ENCODE measurements at places on chromosomes 4 and X.

GRCh38 chr4:8289956-8290700 lies 20.6 kb downstream of the HTRA3 start:
- no peak for DNase-seq

GRCh38 chr4:139761461-139761860 lies 95.8 kb downstream of the MGST2 start:
- no peak for DNase-seq

GRCh38 chr4:78070731-78071282 lies 13.7 kb downstream of the FRAS1 start:
- no peak for DNase-seq

DNA sequence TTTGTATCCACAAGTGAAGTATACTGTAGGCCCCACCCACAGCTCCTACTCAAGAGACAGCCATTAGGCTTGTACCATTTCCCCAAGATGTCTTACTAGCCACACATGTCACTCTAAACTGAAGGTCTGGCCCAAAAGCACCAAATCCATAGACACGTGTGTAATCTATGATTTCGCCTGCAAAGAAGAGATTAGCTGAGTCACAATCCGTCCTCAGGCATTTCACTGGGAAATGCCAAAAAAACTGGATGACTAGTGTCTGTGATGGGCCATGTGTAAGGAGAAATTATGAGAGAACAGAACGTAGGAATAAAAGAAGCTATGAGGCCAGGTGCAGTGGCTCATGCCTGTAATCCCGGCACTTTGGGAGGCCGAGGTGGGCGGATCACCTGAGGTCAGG lies 21.9 kb upstream of the RP2 start:
- DNase-seq, result no peak

DNA sequence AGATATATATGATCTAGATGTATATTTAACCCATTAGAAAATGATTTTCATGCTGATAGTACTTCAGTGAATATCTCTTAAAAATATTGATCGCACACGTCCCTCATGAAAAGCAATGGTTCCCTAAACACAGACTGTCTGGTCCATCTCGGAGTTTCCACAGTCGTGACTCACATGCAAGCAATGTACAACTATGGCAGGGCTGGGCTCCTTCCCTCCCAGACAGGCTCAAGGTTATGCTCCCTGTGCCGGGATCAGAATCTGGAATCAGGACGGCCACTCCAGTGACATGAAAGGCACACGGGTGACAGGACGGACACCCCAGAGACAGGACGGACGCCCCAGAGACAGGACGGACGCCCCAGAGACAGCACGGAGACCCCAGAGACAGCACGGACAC lies 40.2 kb upstream of the PPP2R3B start:
- no peak for DNase-seq

GRCh38 chr4:142284402-142285221 lies 561.5 kb downstream of the INPP4B start:
- DNase-seq, result no peak

DNA sequence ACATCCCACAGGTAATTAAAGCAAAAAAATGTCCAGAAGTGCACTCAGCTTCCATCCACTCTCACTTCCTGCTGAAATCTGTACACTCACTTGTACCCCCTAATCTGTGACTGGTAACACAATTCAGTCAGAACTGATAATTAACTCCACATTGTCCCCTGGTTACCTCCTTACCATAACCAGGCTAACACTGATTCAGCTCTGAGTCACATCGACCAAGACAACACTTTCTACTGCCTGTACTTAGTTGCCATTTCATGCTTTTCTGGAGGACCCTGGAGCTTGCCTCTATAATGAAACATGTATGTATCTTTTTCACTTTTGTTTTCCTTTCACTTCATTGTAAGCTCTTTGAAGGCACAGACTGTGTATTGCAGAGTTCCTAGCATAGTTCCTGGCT lies 130.9 kb upstream of the GABRG1 start:
- no peak for DNase-seq

GRCh38 chrX:40290517-40290916 lies 192.8 kb upstream of the BCOR start:
- DNase-seq, result no peak

DNA sequence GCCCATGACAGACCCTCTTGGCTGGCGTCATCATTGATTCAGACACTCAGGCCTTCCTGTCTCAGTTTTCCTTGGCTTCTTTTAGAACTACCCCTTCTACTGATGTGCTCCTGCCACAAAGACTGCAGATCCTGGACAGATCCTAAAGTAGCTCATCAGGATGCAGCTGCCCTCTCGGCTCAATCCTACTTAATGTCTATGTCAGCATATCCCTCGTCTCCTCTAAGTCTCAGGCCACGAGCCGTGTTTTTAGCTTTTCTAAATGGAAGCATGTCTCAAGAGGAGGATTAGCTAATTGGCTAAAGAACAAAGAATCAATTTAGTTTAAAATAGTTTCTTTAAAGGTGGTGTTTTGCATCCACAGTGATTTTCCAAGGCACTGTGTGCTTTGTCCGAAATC lies 447.7 kb downstream of the STIM2 start:
- no peak for DNase-seq

GRCh38 chr4:3407171-3407771 lies 34.5 kb upstream of the HGFAC start:
- no peak for DNase-seq

All from amniotic stem cell (primary cell).